ENCODE measurements at places on chromosomes 7 and 10.

DNA sequence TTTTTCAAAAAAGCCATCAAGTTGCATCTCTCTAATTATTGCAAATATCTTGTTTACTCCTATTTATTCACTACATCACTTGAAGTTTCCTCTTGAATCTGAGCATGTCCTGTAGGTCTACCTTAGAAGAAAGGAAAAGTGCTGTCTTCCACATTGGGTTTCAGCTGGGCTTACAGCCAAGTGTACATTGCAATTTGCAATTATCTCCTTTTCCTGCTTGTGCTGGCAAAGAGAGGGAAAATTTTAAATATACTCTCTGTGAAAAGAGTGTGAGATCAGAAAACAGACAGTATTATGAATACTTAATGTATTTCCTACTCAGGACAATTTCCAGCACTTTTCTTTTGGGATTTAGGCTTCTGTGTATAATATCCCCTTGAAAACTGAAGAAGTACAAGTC is 839.7 kb downstream of the CNTNAP2 start:
- no peak for DNase-seq

- DNase-seq: peak; percentile 60
Measured at GRCh38 chr7:143305423-143306070, 10.4 kb upstream of the CLCN1 start.

- no peak for DNase-seq
Measured at GRCh38 chr10:63717027-63717715, 196.0 kb downstream of the REEP3 start.

DNA sequence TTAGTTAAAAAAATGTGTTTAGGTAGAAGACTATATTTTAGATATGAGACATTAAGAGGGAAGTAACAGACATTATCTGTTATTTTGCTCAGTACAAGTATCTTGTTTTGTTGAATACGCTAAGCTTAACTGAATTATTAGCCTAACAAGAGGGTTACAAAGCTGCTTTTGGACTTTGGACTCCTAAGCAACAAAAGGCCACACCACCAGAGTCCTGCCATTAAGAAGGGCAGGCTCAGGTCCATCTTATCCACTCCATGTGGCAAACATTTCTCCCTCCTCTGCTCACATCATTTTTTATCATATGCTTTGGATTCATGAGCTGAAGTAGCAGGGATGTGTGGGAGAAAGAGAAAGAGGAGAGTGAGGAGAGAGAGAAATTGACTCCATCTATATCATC is 33.5 kb downstream of the OSBPL3 start:
- no peak for DNase-seq

DNA sequence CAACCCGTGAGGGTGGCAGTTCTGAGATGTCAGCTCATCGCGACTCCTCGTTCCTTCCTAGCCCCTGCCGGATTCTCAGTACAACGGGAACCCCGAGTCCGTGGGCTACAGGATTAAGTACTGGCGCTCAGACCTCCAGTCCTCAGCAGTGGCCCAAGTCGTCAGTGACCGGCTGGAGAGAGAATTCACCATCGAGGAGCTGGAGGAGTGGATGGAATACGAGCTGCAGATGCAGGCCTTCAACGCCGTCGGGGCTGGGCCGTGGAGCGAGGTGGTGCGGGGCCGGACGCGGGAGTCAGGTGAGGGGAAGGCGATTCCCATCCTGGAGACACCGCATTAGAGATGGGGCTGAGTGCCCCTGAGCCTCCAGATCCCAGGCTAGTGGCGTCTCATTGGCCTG is 568.1 kb upstream of the FOXK1 start:
- no peak for DNase-seq

GRCh38 chr7:49396229-49396628 is 377.2 kb upstream of the VWC2 start:
- DNase-seq: no peak

- no peak for DNase-seq
Measured at GRCh38 chr10:122500194-122500593, 38.8 kb downstream of the HTRA1 start.

GRCh38 chr7:106823631-106824030 is 41.5 kb upstream of the PIK3CG start:
- DNase-seq: no peak

- no peak for DNase-seq
Measured at GRCh38 chr10:25547382-25547781, 372.6 kb downstream of the GPR158 start.

DNA sequence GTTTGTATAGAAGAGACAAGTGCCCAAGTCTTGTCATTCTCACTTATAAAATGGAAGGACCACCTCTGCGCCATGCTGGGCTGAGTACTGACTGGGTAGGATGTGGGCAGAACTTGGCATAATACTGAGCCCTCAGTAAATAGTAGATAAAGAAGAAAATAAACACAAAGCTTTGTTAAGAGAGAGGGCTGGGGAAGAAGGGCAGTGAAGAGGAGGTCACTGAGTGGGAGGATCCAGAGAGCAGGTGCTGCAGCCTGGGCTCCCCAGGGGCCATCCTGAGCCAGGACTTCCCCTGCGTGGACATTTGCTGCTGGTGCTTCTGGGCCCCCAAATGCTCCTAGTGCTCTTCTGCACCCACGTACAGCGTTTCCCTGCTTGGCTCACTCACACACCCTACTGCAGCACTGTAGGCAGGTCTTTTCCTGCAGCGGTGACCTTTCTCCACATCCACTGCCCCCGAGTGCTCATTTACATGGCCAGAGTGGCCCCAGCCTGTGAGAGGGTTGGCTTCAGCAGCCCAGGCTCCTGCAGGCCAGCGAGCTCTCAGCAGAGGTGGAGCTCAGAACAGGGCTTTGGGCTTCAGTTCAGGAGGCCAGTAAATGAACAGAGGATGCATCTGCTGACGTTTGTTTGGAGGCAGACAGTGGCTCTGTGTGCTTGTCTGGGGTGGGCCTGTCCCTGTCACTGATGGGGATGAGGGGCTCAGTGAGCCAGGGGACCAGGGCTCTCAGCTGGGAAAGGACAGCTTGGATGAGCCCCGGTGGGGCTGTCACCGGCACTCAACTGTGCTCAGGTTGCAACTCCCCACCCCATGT is 164.6 kb downstream of the ADARB2 start:
- no peak for DNase-seq

DNA sequence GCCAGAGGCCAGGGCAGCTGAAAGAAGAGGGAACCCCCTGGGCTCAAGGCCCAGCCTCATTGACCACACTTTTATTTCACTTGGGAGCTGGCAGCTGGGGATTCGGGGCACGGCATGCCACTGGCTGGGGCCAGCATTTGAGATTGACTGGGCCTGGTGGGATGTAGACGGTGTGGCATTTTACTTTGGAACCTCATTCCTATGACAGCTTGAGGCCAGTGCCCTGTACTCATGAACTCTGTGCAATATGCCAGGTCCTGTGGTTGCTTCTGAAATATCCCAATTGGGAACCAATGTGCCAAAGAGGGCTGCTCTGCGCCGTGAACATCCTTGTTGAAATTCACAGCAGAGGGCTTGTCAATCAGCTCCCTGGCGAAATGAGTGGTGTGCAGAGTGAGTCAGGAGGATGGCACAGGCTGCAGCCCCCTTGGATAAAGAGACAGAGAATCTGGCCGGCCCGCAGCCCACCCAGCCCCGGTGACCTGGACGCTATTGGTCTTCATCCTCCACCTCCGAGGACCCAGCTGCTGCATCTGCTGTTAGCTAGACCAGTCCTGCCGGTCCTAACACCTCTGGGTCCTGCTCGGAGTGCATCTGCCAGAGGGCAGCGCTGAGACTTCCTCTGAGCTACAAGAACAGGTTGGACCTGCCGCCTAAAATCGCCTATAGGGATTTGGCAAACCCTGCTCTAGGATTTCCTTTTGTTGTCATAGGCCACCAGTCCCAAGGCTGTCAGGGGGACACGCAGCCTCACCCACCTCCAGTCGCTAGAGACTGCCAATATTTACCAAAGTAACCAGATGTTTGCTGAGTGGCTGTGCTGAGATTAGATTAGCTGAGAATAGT is 58.0 kb downstream of the PRKAG2 start:
- DNase-seq: no peak

DNA sequence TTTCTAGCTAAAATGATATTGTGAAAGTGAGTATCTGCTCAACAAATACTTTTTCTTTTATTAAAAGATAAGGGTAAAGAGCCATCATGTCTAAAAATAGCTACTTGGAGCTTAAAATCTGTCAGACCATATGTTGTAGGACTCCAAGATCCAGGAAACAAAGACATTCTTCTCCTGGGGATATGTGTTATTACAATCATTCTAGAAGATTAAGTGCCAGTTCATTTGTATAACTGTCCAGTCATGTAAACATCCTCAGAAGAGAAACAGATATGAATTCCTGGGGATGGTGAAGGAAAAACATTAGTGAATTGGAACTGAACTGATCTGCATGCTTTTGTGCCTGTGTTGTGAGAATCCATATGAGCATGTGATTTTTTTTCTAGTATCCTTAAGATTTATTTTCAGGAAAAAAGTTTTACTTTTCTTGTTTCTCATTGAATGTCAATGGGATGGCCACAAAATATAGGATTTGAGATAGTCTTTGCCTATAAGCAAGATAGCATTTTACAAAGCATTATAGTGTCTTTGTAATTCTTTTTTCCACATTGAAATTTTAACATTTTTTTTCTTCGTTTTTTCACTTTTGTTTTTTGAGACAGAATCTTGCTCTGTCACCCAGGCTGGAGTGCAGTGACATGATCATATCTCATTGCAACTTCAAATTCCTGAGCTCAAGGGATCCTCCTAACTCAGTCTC is 14.4 kb upstream of the MTERF1 start:
- no peak for DNase-seq

- DNase-seq: no peak
Measured at GRCh38 chr7:12741951-12742575, 54.6 kb downstream of the ARL4A start.

GRCh38 chr7:150918378-150918777 is 59.7 kb downstream of the KCNH2 start:
- no peak for DNase-seq

DNA sequence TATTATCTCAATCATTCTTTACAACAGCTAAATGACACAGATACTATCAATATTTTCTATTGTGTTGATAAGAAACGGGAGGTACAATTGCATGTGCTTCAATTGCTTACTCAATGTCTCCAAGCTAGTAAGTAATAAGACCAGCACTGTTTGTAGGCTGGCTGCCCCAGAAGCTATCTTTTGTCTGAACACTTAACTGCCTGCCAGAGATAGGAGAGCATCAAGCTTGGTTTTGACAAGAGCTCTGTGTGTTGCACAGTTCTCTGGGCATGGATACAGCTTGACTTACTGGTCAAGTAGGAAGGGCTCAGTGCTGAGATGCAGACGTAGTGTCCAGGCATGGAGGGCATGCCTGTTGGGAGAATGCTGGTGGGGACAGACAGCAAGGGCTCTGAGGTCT is 26.3 kb upstream of the CAPZA2 start:
- no peak for DNase-seq

- DNase-seq: peak; percentile 90
Measured at GRCh38 chr10:5659702-5660528, 6.5 kb downstream of the ASB13 start.

DNA sequence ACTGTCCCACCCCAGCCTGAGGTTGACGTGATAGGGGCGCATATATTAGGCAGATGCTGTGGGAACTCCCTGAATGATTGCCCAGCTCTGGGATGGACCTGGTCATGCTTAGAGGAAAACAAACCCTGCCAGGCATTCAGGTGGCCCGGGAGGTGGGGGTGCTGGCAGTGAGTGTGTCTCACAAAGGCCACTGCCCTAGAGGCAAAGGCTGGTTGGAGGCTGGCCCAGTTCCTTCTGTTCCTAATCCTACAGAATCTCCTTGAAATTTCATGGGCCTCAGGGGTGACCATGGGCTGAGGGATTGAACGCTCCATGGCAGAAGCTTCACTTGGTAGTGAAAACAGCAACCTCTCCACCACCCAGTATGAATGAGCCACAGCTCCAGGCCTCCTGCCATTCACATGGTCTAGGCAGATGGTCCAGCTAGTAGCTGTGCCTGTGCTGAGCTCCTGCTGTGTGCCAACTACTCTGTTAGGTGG is 25.6 kb downstream of the ADRA2A start:
- no peak for DNase-seq

DNA sequence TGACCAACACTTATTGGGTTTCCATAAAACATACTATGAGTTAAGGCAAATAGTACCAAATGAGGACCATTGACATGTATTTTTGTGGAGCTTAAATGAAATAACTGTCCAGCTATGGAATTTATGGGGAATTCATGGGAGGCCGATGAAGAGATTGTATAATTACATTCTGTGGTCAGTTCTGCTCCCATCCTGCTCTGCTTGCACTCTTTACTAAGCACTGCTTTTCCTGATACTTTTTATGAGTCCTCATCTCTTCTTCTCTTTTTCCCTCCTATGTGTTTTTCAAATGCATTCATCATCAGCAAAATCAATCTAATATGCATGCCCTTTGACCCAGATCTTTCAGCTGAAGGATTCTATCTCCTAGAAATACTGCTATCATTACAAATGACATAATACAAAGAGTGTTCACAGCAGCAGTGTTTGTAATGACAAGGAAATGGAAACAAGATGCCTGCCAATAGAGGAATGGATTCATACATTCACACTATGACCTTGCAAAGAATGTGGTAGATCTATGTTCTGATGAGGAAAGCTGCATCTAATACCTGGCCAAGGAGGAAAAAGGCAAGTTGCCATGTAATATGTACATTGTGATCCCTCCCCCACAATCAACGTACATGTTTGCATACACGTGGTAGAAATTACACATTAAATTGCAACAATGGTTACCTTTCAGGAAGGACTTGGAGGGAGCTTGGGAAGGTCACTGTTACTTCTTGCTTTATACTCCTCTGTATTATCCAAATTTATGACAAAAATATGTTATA is 73.9 kb downstream of the PCGF5 start:
- DNase-seq: no peak

DNA sequence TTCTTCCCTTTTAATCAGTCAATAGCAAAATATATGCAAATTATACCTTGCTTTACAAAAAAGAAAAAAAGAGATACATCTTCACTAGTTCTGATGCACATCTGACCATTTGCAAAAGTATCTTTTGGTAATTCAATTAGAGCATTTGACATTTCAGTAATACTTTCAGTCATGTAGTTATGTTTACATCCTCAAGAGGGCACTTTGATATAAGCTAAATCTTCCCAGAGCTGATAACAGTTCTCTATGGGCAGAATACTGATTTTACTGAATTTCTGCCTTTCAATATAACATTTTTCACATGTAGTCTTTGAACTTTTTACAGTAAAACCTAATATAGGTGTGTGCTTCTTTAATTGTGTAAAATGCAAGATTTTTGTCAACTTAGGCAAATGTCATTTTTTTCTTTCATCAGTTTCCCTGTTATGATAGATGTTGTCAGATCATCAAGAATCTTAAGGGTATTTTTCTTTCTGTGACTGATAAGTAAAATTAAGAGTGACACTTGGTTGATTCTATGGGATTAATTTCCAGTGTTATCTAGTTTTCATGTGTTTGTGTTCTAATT is 703.5 kb upstream of the SEMA3D start:
- no peak for DNase-seq

DNA sequence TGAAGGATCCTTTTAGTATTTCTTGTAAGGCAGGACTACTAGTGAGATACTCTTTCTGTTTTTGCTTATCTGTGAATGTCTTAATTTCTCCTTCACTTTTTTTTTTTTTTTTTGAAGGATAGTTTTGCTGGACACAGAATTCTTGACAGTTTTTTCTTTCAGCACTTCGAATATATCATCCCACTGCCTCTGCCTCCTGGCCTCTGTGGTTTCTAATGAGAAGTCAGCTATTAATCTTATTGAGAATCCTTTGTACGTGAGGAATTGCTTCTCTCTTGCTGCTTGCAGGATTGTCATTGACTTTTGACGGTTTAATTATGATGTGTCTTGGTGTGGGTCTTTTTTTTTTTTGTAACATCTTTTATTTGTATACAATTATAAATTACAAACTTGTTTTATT is 12.6 kb upstream of the WAC start:
- no peak for DNase-seq

- no peak for DNase-seq
Measured at GRCh38 chr7:148929176-148929575, 45.1 kb upstream of the EZH2 start.
